Activated naive CD4-positive, alpha-beta T cell (primary cell): ENCODE measurements at places on chromosomes 5 and 9.

DNA sequence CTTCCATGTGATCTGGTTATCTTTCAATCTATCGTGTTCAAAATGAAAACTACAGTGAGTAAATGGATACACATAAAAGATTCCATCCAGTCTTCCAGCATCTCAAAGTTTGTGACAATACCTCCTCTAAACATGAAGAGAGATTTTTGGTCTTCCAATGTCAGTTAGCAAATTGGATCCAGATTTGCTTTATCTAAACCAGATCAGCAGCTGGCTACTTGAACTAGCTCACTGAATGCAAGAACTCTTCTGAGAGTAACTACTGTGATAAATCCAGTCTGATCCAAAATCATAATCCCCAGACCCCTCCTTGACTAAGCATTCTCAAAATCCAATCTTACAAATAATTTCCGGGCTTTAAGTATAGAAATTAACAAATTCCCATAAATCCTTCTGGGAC lies 2177.9 kb upstream of the C9orf72 start:
- no peak for DNase-seq

- no peak for DNase-seq
Measured at GRCh38 chr5:112077180-112077579, 320.2 kb upstream of the NREP start.

DNA sequence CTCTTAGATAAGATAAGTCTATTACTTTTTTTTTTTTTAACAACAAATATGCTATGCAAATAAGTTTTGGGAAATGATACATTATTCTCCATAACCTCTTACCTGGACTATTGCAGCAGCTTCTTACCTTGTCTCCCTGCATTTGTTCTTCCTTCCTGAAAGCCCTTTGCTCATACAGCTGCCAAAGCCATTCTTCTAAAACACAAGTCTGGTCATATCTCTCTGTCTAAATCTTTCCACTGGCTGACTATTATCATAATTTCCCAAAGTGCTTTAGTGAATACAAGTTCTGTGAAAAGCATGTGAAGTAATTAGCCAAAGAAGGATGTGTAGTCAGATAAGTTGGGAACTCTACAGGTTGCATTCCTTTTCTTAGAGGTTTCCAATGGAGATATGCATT lies 115.4 kb upstream of the CNTLN start:
- DNase-seq, result no peak

- DNase-seq, result no peak
Measured at GRCh38 chr5:314676-315487, 6.6 kb upstream of the AHRR start.

DNA sequence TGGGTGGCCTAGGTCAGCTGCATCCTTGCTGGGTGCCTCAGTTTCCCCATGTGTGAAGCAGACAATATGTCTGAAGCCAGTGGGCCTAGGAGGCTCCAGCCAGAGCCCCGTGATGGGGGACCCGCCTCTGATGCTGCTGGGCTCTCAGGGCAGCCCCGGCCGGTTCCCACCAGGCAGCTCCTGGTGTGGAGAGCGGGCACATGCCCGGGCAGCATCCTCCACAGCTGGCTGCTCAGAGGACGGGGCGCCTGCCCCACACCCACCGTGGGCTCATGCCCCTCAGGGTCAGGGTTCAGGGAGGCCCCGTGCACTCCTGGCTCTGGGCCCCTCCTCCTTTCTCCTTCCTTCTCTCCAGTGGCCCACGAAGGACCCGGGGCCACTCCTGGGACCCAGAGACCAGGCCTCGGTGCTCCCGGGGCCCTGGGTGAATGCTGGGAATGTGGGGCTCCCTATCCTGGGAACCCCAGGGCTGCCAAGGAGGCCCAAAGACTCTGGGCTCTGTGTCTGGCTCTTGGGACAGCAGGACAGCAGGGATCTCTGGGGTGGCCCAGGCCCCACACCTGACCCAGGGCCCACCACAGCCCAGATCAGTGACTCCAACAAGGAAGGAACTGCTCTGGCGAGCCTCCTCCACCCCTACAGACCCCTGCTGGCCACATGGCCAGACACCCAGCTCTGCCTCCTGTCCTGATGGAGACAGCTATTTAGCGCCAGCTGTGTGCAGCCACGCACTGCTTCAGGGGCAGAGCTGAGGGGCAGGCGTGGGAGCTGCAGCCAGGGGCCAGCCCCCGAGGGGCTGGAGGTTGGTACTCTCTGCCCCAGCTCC lies 39.5 kb upstream of the EGFL7 start:
- DNase-seq, result no peak

DNA sequence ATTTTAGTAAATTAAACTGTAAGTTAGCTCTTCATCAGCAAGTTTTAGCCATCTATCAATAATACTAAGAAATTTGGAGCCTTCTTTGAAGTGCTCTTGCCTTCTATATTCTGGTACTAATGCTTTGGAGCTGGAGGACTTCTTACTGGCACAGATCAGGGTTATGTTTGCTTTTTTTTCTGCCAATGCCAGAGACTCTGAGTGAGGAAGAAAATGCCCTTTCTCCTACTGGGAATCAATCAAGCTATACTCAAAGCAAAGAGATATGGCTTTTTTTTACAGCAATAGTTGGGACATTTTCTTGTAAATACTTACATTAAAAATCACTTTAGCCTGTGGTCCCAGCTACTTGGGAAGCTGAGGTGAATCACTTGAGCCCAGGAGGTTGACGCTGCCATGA lies 4.3 kb downstream of the HSDL2 start:
- DNase-seq, result no peak

- DNase-seq, result no peak
Measured at GRCh38 chr5:38650540-38650939, 94.1 kb upstream of the LIFR start.

- DNase-seq, result no peak
Measured at GRCh38 chr9:136059851-136060670, 35.0 kb downstream of the NACC2 start.

DNA sequence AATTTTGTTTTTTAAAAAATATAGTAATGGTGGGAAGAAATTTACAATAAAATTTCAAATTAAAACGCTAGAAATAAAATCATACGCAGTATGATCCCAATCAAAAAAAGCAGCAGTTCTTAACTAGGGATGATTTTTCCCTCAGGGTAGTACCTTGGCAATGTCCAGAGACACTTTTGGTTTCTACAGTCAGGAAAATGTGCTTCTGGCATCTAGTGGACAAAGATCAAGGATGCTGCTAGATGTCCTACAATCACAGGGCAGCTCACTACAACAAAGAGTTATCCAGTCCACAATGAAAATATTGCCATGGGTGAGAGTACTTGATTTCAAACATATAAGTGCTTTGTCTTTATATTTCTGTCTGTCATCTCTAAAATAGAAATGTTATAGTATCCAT lies 400.2 kb upstream of the SGCD start:
- DNase-seq, result no peak

GRCh38 chr9:86641970-86642369 lies 287.8 kb upstream of the TUT7 start:
- DNase-seq, result no peak

- no peak for DNase-seq
Measured at GRCh38 chr5:163303718-163304117, 133.7 kb upstream of the CCNG1 start.

- DNase-seq, result no peak
Measured at GRCh38 chr5:154995679-154996078, 17.9 kb upstream of the KIF4B start.

GRCh38 chr9:35618854-35619799 lies 914 bp upstream of the CD72 start:
- DNase-seq, result no peak

- no peak for DNase-seq
Measured at GRCh38 chr9:90544488-90544887, 98.1 kb downstream of the DIRAS2 start.

DNA sequence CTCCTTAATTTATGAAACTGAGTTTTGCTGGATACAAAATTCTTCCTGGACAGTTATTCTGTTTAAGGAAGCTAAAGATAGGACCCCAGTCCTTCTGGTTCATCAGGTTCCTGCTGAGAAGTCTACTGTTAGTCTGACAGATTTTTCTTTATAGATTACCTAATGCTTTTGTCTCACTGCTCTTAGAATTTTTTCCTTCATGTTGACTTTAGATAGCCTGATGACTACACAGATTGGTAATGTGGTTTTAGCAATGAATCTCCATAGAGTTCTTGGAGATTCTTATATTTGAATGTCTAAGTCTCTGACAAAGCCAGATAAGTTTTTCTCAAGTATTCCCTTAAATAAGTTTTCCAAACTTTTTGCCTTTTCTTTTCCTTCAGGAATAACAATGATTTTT lies 419.7 kb downstream of the CDH10 start:
- DNase-seq, result no peak

DNA sequence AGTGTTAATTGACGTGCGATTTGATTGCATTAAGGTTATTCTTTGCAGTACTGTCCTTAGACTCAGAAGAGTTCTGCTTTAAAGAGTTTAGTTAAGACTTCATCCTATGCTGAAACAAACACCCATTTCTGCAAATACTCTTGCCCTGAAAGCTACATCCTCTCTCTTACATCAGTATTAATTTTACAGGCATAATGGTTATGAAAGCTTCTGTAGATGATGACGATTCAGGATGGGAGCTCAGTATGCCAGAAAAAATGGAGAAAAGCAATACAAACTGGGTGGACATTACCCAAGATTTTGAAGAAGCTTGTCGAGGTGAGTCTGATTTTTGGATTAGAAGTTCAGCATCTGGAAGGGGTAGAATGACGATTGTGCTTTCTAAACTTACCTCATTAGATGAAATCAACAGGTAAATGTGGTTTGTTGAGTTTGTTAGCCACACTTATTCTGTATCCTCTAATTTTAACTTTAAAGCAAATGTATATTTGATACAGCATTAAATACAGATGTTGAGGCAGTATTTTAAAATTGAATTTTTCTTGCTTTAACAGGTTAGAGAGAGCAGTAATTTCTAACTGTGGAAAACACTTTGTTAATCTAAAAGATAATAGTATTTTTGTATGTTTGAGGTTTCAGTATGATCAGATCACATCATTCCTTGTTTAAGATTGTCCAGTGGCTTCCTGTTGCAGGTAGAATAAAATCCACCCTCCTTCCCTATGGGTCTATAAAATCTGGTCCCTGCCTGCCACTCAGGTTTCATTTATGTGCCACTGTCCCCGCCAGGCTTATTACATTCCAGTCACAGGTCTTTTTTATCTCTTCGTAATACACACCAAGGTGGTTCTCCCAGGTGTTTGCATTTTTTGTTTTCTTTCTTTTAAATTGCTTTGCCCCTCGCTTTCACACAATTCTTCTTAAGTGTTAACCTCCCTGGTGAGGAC lies 1.3 kb downstream of the NAA35 start:
- DNase-seq, result no peak

DNA sequence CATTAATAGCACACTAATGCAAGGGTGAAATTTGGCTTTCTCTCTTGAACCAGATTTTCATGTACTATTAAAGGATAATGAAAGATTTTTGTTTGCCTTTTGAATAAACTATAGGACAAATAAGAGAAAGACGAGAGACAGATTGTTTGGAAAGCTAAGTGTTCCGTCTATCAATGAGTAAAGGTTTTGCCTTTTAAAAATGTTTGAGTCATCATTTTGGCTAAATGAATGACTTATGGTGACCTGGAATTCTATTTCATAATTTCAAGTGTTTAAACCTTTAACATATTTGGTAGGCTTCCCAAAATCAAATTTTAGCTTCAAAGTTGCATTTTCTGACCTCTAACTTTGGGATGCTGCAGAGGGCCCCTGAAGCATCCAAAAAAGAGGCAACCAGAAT lies 145.2 kb downstream of the SLC25A46 start:
- DNase-seq, result no peak

- DNase-seq, result no peak
Measured at GRCh38 chr9:31799953-31800609, 584.4 kb upstream of the ACO1 start.

DNA sequence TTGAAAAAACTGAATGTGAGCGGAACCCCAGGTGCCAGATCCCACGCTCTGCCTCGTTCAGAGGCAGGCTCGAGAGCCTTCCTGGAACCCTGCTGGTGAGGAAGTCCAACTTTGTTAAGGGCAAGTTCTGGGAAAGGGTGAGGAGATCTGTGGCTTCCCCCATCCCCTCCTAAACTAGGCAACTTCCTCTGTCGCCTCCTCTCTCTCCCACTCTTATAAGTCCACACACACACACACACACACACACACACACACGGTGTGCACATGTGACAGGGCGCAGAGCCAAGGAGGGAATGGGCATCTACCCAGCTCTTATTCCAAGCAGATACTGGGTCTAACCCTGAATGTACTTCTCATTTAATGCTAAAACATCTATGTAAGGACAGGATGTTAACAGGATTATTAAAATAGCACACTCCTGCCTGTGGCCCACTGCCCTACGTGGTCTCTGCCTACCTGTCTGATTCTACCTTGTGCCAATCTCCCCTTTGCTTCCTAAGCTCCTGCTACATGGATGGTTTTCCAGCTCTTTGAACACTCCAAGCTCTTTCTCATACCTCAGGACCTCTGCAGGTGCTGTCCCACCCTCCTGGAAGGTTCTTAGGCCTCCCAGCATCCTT lies 72.4 kb upstream of the FBXW11 start:
- no peak for DNase-seq

- no peak for DNase-seq
Measured at GRCh38 chr9:8660383-8660782, 860.8 kb upstream of the DMAC1 start.

DNA sequence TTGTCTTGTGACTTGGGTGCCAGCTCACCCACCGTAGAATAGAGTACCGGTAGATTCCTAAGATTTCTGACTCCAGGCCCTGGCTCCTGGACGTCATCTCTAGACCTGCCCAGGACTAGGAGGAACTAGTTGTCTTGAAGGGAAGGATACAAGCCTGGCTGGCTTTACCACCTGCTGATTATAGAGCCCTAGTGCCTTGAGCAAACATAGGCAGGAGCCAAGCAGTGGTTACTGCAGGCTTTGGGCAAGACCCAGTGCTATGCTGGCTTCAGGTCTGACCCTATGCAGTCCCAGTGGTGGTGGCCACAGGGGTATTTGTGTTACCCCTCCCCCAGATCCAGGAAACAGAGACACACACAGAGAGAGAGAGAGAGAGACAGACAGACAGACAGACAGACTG lies 606.2 kb downstream of the PDE4D start:
- DNase-seq, result no peak

- DNase-seq, result no peak
Measured at GRCh38 chr5:36523926-36524325, 82.5 kb upstream of the SLC1A3 start.

GRCh38 chr9:15401266-15401665 lies 21.4 kb upstream of the SNAPC3 start:
- no peak for DNase-seq

GRCh38 chr9:22990349-22990748 lies 543.7 kb downstream of the DMRTA1 start:
- DNase-seq, result no peak

DNA sequence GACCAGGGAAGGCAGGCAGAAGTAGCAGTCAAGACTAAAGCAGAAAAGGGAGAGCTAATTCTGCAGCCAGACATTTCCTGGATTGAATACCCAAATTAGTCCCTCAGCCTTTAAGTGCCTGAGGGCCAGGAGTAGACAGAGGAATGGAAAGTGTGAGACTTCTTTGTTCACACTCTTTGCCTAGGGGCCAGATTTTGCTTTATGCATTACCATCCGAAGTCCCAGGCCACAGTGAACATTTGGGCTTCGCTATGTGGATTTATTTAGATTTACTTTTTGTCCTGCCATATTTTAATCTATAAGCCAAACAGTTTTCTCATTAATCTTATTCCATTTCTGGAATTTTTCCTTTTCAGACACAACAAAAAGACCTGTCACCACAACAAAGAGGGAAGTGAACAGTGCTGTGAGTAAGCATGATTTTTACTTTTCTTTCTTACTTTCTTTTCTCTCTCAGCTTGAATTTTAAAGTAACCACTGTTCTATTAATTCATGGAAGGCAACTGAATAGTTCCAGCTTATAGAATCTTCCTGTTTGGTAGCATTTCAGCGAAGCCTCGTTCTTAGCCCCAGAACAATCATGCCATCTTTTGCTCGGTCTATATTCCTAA lies 52.6 kb downstream of the PDCD1LG2 start:
- DNase-seq, result no peak
